ENCODE measurements at places on chromosomes 3 and 15. TPM values are rescaled to one million over a fixed set of nuclear protein-coding genes. Genes with fewer than 3 reads are reported as not detected.
A peak's percentile ranks its signal among the peaks of the same experiment; 100 is the strongest.

DNA sequence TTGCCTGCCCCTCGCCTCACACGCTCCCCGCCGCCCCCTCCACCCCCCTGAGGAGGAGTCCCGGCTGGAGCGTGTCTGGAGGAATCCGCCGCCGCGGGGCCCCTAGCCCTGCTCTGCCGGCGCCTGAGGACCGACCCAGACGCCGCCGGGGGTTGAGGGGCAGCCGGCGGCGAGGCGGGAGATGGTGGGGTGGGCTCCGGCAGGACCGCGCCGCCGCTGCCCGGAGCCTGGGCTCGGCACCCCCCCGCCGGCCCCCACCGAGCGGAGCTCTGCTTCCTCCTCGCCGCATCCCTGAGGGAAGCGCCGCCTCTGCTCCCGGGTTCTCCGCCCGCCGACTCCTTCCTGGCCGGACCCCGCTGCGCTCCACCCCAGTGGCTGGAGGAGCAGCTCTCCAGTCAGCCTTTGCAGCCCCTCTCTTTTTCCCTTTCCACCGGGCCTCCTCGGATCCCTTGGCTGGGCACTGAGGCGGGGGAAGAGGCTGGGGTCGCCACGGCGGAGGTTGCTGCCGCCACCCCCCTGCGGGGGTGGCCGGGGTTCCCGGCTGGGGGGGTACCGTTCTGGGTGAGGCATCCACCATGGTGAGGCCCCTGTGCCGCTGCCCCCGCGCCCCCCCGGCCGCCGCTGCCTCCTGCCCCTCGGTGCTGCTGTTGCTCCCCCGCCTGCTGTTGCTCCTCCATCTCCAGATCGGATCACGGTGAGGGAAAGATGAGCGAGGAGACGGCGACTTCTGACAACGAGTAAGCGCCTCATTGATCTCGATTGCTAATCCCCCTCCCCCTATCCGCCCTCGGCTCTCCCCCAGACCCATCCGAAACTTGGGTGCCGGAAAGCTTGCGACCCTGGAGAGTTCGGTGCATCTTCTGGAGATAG is at the start of gene SPRED1:
Gene SPRED1 (plus strand): TSS at position 356 of the 870 bp plus-strand sequence. CDS start 350 bp downstream, at position 706.
- peak; percentile 75 for DNase-seq

DNA sequence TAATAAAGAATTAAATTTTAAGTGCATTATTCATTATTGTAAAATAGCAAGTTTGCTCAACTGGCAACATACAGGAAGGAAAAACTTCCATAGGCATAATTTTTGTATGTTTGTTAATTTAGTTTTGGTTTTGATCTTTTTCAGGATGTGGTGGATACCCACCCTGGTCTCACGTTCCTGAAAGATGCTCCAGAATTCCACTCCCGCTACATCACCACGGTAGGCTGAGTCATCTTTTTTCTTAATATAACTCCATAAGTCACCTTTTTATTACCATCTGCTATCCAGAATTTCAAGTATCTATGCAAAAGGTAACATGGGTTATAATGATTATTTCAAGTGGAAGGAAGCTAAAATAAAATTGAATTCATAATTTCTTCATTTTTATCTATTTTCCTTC is 104.8 kb downstream of the PPP2R3A start:
- no peak for DNase-seq

GRCh38 chr3:77304700-77305021 is 264.8 kb downstream of the ROBO2 start:
- DNase-seq, result no peak

- peak; percentile 99 for DNase-seq
Observed at GRCh38 chr15:82540055-82540983, at the start of gene RPS17. Gene RPS17 (minus strand): TSS chr15:82540457. CDS start chr15:82540428, 29 bp downstream.

DNA sequence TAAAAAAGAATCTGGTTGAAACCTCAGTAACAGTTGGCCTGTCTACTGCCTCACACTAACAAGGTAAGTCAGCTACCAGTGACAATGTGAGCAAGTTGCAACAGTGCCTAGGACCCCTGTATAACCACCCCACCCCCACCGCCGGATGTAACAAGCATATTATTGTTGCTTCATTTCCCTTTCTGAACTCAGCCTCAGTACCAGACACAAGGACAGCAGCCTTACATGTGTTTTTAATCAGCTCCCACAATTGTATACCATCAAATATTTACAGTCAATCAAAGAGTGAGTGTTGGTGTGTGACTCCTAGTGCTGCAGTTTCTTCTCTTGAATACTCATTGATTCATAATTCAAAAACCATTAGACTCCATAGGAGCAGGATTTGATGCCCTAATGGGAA is 96.4 kb downstream of the PYDC2 start:
- no peak for DNase-seq

GRCh38 chr3:60542995-60543394 is 708.3 kb downstream of the FHIT start:
- DNase-seq, result no peak

DNA sequence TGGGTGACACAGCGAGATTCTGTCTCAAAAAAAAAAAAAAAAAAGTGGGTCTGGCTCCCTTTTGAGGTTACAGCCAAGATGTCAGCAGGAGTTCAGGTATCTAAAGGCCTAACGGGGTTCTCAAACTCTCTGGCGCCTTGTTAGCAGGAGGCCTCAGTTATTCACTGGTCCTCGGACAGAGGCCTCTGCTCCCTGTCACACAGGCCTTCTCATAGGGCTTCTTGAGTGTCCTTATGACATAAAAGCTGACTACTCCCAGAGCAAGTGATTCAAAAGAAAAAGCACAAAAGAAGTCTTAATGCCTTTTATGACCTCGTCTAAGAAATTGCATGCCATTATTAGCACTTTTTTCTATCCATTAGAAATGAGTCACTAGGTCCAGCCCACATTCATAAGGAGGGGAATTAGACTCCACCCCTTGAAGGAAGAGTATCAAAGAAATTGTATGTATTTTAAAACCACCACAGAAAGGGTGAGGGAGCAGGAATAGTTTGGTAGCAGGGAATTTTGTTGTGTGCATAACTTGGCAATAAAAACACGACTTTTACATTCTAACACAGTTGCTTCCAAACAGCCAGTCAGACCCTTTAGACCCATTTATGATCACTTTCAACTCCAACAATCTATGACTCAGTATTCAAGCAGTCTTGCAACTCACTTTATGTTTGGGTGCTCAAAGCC is 90.3 kb downstream of the MEX3B start:
- no peak for DNase-seq

- no peak for DNase-seq
Observed at GRCh38 chr3:12117473-12117872, 41.2 kb downstream of the TIMP4 start.

GRCh38 chr15:36877796-36878683 is 222.3 kb downstream of the MEIS2 start:
- no peak for DNase-seq

DNA sequence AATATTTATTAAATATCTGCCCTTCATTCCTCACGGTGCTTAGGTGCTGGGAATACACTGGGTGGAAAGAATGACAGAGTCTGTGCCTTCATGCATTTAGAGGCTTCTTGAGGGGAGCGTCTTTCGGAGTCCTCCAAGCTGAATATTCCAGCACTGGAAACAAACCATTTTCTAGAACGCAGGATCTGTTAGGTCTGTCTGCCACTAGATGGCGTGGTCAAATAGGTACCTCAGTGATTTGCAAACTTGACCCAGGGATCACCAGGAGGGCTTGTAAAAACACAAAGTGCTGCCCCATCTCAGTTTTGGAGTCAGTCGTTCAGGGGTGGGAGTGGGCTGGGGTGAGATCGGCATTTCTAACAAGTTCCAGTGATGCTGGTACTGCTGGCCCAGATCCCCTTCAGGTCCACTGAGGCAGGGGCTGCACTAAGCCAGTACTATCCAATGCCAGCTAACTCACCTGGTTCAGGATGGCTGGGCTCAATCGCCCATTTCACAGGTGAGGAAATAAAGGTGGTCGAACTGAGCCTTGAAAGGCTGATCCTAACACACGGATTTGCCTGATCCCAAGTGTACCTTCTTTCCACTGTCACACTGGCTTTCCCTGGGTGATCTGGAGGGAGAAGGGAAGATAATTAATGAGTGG is 14.8 kb downstream of the ARNT2 start:
- DNase-seq, result peak; percentile 33

The LRRN1 gene
- total RNA-seq, result 2.8 TPM

The ABI3BP gene
- total RNA-seq, result 0.26 TPM

The GCSAM gene
- not detected for total RNA-seq

The PPP4R2 gene
- 100.0 TPM for total RNA-seq

The GOLGA6B gene
- not detected for total RNA-seq

The IL5RA gene
- not detected for total RNA-seq

The MON1A gene
- total RNA-seq, result 6.1 TPM

The TMEM40 gene
- not detected for total RNA-seq

The TYRO3 gene
- 115 TPM for total RNA-seq

The STARD9 gene
- 7.2 TPM for total RNA-seq

The SLC38A3 gene
- 0.56 TPM for total RNA-seq

The RAB43 gene
- 53.0 TPM for total RNA-seq
